HepG2 (cell line): ENCODE measurements at places on chromosomes 2 and 18. TPM values are rescaled to one million over a fixed set of nuclear protein-coding genes. Genes with fewer than 3 reads are reported as not detected.
A peak's percentile ranks its signal among the peaks of the same experiment; 100 is the strongest.

Gene SERPINB3
- polyA plus RNA-seq, result not detected in 2 replicates

Gene SLC23A3
- polyA plus RNA-seq, result 0.78 and 2.1 TPM in 2 replicates

GRCh38 chr2:236673126-236673822, 103.6 kb downstream of the ACKR3 start:
- no peaks in the 10 kb centered on the region for H3K4me1 ChIP-seq
- H3K36me3 ChIP-seq, result no peaks in the 10 kb centered on the region
- H3K27me3 ChIP-seq, result no peaks in the 10 kb centered on the region

- H3K27ac ChIP-seq, result no peak overlapping the region
- H3K4me3 ChIP-seq, result no peak overlapping the region
- H3K4me1 ChIP-seq, result peaks cover 12% of the 10 kb centered on the region
- H3K27me3 ChIP-seq, result no peaks in the 10 kb centered on the region; the same call in none of the 2 replicates
Observed at GRCh38 chr2:235170536-235171521, 219.0 kb downstream of the SH3BP4 start.

Gene GPAT2
- not detected in 2 replicates for polyA plus RNA-seq

Gene FRZB
- polyA plus RNA-seq, result 0.86 and 1.2 TPM in 2 replicates

GRCh38 chr18:80246445-80247392, 595 bp downstream of the PARD6G start:
- no peak for DNase-seq
- peak overlapping the region; percentile 67 for H3K4me3 ChIP-seq
- H3K4me1 ChIP-seq, result peaks cover 24% of the 10 kb centered on the region
- no peaks in the 10 kb centered on the region for H3K36me3 ChIP-seq

Gene TFCP2L1
- under 0.01 and 0.01 TPM in 2 replicates for polyA plus RNA-seq

Gene CCL20
- polyA plus RNA-seq, result 811 and 903 TPM in 2 replicates

Gene LYPD6
- 0.01 TPM in 1 of 2 replicates, not detected in the other for polyA plus RNA-seq

Gene VWC2L
- polyA plus RNA-seq, result not detected in 2 replicates

DNA sequence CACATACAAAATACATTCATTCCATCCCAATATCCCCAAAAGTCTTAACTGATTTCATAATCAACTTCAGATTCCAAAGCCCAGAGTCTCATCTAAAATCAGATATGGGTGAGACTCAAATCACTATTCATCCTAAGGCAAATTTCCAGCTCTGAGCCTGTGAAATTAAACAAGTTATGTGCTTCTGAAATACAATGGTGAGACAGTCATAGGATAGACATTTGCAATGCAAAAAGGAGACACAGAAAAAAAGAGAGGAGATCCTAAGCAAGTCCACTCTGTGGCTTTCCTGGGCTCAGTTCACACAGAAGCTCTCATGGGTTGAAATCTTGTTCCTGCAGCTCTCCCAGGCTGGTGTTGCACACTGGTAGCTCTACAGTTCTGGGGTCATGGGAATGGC, 18.3 kb downstream of the ZNF892 start:
- H3K27me3 ChIP-seq, result no peaks in the 10 kb centered on the region
- H3K4me3 ChIP-seq, result no peak overlapping the region
- H3K36me3 ChIP-seq, result no peaks in the 10 kb centered on the region
- DNase-seq, result no peak
- no peak overlapping the region for H3K27ac ChIP-seq

DNA sequence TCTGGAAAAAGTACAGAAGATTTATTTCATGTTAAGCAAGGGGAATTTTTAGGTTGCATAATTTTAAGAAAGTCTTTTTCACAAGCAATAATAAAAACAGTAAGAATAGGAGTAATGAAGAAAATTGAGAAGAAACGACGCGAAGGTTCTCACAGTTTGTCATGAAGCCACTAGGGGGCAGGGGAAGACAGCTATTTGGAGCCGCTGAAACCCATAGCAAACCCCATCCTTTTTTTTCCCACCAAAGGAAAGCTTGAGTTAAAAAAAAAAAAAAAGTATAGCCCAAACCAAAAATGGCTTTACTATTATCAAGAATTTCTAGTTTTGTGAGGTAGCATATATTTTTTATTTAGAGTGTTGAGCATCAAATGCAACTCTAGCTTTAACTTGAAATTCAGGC, 300.9 kb downstream of the PHLPP1 start:
- no peak overlapping the region for H3K4me3 ChIP-seq
- peak; percentile 36 for DNase-seq
- no peak overlapping the region for H3K27ac ChIP-seq
- H3K4me1 ChIP-seq, result no peaks in the 10 kb centered on the region
- no peaks in the 10 kb centered on the region; the same call in 1 of the 2 replicates for H3K27me3 ChIP-seq
- H3K36me3 ChIP-seq, result no peaks in the 10 kb centered on the region

GRCh38 chr18:57587098-57587661, 678 bp upstream of the FECH start:
- H3K4me3 ChIP-seq, result peak overlapping the region; percentile 81; the same call in 1 of the 2 replicates
- peaks cover 13% of the 10 kb centered on the region for H3K4me1 ChIP-seq
- no peaks in the 10 kb centered on the region for H3K27me3 ChIP-seq
- H3K36me3 ChIP-seq, result no peaks in the 10 kb centered on the region
- DNase-seq, result no peak
- H3K27ac ChIP-seq, result peak overlapping the region; percentile 58

DNA sequence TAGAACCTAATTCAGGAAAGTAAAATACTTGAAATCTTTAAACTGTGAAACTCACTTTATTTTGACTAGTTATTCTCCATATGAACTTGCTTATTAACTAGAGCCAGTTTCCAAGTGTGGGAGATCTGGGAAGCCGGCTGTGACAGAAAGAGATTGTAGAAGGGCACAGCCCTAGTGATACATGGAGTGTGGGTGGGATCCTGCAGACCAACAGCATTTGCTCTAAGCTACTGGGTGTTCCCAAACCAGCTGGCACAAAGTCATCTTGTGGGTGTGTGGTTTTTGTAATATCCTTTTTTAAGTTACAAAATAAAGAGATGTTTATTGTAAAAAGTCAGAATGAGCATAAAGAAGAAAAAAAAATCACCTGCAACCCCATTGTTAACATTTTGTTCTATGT, 3.4 kb downstream of the DUSP19 start:
- no peaks in the 10 kb centered on the region for H3K36me3 ChIP-seq
- peaks cover 19% of the 10 kb centered on the region for H3K4me1 ChIP-seq
- no peak overlapping the region for H3K4me3 ChIP-seq
- H3K27me3 ChIP-seq, result peaks cover 6% of the 10 kb centered on the region; the same call in 2 of the 3 replicates
- DNase-seq, result no peak

Gene SLC9A4
- not detected in 2 replicates for polyA plus RNA-seq

DNA sequence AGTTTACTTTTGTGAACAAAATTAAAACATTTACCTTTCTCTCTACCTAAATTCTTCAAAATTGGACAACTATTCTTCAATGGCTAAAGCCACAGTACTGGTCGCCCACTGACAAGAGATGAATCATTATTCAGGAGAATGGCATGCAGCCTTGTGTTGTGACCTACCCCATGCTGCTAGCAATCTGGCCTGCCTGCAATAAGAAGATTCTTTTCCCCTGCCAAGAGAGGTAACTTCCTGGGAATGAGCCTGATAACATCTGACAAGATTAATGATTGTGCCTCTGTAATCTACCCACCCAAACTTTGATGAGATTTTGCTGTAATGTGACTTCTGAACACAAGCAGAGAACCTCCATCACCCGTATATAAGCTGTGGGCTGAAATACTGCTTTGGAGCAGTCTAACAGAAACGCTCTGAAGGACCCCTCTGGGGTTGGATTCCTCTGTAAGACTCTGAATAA, 47.0 kb upstream of the ST3GAL5 start:
- no peak for DNase-seq
- no peak overlapping the region for H3K4me3 ChIP-seq
- 0 out of 2 replicates have a peak, but pooled peaks cover 5% of the 10 kb centered on the region for H3K4me1 ChIP-seq
- H3K27me3 ChIP-seq, result no peaks in the 10 kb centered on the region

Gene ASPRV1
- 0.48 and 0.52 TPM in 2 replicates for polyA plus RNA-seq

GRCh38 chr2:100321866-100322820, at the start of gene LONRF2:
Gene LONRF2, minus strand, starts transcription at chr2:100322501. Its CDS starts 408 bp downstream, at chr2:100322093.
- H3K4me3 ChIP-seq, result no peak within 1 kb of the TSS; the same call in 1 of the 2 replicates
- no peaks in the 10 kb centered on the region for H3K36me3 ChIP-seq
- no peaks in the 10 kb centered on the region for H3K4me1 ChIP-seq
- no peak for DNase-seq
- no peak within 1 kb of the TSS for H3K27ac ChIP-seq

GRCh38 chr2:155368934-155369333, 670.4 kb downstream of the KCNJ3 start:
- no peaks in the 10 kb centered on the region for H3K27me3 ChIP-seq
- H3K36me3 ChIP-seq, result no peaks in the 10 kb centered on the region
- no peak overlapping the region for H3K4me3 ChIP-seq
- peak; percentile 12 for DNase-seq
- no peaks in the 10 kb centered on the region for H3K4me1 ChIP-seq
- H3K27ac ChIP-seq, result no peak overlapping the region

Gene NEB
- 0.21 and 0.27 TPM in 2 replicates for polyA plus RNA-seq

Gene FBXO48
- 0.86 and 1.1 TPM in 2 replicates for polyA plus RNA-seq

DNA sequence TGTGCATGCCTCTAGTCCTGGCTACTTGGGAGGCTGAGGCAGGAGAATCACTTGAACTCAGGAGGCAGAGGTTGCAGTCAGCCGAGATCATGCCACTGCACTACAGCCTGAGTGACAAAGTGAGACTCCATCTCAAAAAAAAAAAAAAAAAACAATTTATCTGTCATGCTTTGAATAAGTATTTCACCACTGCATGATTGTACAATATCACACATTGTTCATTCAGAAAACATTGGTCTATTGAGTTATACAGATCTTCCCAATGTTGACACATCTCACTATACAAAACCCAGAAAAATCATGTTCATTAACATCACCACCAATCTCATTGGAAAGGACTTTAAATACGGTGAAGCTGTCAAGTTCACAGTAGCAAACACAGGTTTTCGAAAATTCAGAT, 46.8 kb upstream of the PPM1B start:
- no peak overlapping the region for H3K4me3 ChIP-seq
- no peaks in the 10 kb centered on the region for H3K27me3 ChIP-seq

DNA sequence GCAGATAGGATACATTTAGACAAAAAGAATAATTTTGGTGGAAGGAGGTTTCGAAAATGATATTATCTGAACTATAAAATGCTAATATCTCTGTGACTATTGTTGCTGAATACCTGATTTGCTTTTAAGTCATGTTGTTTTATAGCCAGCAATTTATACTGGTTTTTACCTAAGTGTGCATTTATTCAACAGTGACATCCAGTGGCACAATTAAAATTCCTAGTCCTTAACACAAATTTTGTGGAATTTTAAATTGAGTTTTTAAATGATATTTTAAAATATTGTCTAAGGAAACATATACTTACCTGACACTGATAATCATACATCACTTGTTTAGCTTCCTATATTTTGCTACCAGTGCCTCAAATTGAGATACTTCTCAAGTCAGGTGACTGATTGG, 144.8 kb downstream of the ARHGAP28 start:
- H3K4me3 ChIP-seq, result no peak overlapping the region
- no peaks in the 10 kb centered on the region for H3K36me3 ChIP-seq
- no peaks in the 10 kb centered on the region for H3K4me1 ChIP-seq
- H3K27ac ChIP-seq, result no peak overlapping the region
- peaks cover 17% of the 10 kb centered on the region; the same call in 1 of the 3 replicates for H3K27me3 ChIP-seq

Gene CCDC138
- 4.1 and 5.6 TPM in 2 replicates for polyA plus RNA-seq

Gene ATG9A
- polyA plus RNA-seq, result 131 and 172 TPM in 2 replicates

DNA sequence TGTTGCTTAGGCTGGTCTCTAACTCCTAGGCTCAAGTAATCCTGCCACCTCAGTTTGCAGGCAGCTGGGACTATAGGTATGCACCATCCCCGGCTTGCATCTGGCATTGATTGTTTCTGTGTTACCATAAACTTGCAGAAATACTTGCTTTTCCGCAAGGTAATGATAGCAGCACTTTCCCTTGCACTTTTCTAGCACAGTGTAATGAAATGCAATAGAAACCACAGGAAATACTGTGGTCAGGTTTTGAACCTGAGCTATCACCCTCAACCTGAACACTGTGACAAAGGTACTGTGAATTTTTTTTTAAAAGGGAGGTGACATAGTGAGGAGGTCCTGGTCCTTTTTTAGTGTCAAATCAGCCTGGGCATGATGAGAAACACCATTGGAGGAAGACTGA, 38.3 kb downstream of the DHRS9 start:
- no peaks in the 10 kb centered on the region for H3K4me1 ChIP-seq
- H3K27ac ChIP-seq, result no peak overlapping the region
- no peaks in the 10 kb centered on the region for H3K36me3 ChIP-seq
- no peak for DNase-seq
- H3K4me3 ChIP-seq, result no peak overlapping the region

- no peaks in the 10 kb centered on the region for H3K36me3 ChIP-seq
- H3K27ac ChIP-seq, result no peak overlapping the region
- DNase-seq, result no peak
- no peak overlapping the region for H3K4me3 ChIP-seq
- H3K27me3 ChIP-seq, result no peaks in the 10 kb centered on the region
Observed at GRCh38 chr18:519019-519879, 18.7 kb upstream of the COLEC12 start.

Gene POTEC
- not detected in 2 replicates for polyA plus RNA-seq

DNA sequence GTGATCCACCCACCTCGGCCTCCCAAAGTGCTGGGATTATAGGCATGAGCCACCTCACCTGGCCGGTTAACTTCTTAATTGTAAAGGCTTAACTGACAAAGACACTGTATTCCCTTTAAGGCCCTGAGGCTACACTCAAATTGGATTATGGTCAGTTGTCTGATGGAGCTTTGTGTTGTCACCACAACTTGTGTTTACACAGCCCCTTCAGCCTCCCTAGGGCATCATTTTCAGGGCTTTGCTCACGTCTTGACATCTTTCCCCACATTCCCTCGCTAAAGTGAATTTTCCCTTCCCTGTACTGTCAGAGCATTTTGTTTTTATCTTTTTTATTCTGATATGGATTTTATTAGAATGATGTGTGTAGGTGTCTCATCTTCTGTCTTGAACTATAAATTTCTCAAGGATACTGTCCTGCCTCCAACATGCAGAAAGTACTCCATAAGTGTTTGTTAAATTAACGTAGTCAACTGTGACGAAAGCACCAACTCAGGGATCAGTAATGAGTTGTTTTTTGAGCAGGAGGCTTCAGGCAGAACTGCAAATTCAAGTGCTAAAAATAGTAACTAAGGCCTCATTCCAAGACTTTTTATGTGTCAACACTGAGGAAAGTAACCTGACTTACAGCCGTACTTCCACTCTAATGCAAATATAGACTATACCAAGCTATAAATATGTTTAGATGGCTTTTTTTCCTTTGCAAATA, 77.1 kb upstream of the NARS1 start:
- peaks cover 9% of the 10 kb centered on the region for H3K4me1 ChIP-seq
- no peaks in the 10 kb centered on the region for H3K27me3 ChIP-seq
- H3K36me3 ChIP-seq, result no peaks in the 10 kb centered on the region
- no peak overlapping the region for H3K27ac ChIP-seq
- H3K4me3 ChIP-seq, result no peak overlapping the region

DNA sequence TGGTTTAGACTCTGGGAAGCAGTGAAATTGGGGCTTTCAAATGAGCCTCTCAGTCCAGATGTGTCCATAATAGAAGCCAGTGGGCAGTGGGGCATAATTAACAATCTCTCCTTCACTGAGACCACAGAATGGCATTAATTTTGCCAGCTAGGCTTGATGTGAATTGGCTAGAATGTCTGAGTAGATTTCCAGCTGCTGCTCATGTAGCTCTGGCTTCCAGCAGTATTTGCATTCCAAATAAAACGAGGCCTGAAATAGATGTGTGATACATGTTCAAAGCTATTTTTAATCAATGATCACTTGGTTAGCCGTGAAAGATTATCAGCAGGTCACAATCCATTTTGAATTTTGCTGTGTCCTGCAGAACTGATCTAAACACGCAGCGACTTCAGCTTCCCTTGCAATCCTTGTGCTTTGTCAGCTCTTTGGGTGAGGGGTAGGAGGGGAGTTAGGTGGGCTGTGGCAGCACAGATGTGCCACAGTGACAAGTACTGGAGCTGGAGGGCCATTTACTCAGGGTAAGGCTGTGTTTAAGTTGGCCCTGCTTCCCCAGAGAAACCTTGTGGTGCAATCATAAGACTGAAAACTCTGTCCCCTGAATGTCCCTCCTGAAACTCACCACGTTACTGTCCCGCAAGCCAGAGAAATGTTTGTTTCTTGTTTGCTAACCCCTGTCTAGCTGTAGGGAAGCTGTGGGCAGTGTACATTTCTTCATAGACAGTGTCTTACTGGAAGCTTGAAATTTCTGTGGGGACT, 56.9 kb upstream of the TMEM178A start:
- H3K4me3 ChIP-seq, result no peak overlapping the region
- H3K36me3 ChIP-seq, result no peaks in the 10 kb centered on the region
- no peak overlapping the region for H3K27ac ChIP-seq
